ENCODE measurements at places on chromosomes 6 and 20. TPM values are rescaled to one million over a fixed set of nuclear protein-coding genes. Genes with fewer than 3 reads are reported as not detected.

DNA sequence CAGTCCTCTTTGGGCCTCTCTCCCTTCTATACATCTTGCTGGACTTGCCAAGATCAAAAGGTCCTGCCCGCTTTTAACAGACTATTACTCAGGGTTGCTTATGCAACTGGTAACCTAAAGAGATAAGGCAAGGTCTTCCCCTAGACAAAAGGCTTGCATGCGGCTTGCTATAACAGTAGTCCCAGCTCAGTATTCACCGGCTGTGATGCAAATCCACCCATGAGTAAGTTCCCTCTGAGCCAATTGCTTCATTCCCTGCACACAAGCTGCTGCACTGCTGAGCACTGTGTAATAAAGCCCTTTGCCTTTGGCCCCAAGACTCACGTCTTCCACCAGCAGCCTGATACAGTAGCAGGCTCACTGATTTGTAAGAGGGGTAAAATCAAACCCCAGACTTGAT lies 363.8 kb downstream of the PRKN start:
- no peaks in the 10 kb centered on the region for H3K4me1 ChIP-seq
- H3K4me3 ChIP-seq: no peak overlapping the region
- DNase-seq: no peak
- H3K27ac ChIP-seq: no peak overlapping the region
- H3K36me3 ChIP-seq: no peaks in the 10 kb centered on the region

- peak overlapping the region; percentile 40 for H3K4me3 ChIP-seq
- H3K4me1 ChIP-seq: peaks cover 42% of the 10 kb centered on the region
- H3K27me3 ChIP-seq: no peaks in the 10 kb centered on the region
- peak overlapping the region; percentile 69 for H3K27ac ChIP-seq
- peaks cover 46% of the 10 kb centered on the region for H3K36me3 ChIP-seq
Measured at GRCh38 chr20:2657241-2657640, 4.8 kb downstream of the NOP56 start.

DNA sequence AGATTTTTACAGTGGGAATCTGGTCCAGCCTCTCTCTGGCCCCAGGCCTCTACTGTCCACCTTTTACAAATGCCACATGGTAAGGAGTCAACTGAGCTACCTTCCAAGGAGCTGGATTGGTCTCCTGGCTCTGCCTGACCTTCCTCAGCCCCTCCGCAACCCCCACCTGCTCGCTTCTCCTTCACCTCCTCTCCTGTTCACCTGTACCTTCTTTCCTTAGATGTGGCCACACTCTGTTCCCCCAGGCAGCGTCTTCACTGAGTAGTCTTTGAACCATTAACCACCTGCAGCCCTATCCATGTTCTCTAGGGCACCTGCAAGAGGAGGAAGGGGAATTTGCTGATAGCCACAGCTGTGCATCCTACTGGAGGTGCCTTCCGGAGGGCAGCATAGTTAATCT lies 55.3 kb upstream of the DDR1 start:
- peak overlapping the region; percentile 81 for H3K4me3 ChIP-seq
- H3K4me1 ChIP-seq: peaks cover 44% of the 10 kb centered on the region
- peak overlapping the region; percentile 89 for H3K27ac ChIP-seq
- H3K27me3 ChIP-seq: no peaks in the 10 kb centered on the region

DNA sequence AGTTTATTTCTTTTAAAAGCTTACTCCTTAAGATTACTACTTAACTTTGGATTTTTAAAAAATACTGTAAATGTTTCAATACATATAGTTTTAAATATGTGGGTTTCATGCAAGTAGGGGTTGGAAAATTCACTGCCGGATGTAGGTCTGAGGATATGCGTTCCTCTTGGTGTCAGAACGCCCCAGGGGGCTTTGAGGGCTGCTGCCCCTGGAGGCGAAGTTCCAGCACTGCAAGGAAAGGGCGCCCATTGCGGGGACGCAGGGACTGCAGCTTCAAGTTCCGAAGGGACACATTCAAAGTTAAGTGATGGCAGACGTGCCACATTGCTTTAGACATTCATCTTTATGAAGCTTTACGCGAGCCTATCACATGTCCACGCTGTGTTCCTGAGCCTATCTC lies 152.9 kb downstream of the SOD2 start:
- H3K36me3 ChIP-seq: no peaks in the 10 kb centered on the region
- no peaks in the 10 kb centered on the region for H3K4me1 ChIP-seq
- peaks cover 13% of the 10 kb centered on the region for H3K27me3 ChIP-seq
- no peak overlapping the region for H3K27ac ChIP-seq

- no peaks in the 10 kb centered on the region for H3K4me1 ChIP-seq
- H3K27me3 ChIP-seq: no peaks in the 10 kb centered on the region
- H3K36me3 ChIP-seq: peaks cover 5% of the 10 kb centered on the region
- no peak overlapping the region for H3K27ac ChIP-seq
Measured at GRCh38 chr6:62808565-62809293, 402.5 kb upstream of the FKBP1C start.

- no peaks in the 10 kb centered on the region for H3K4me1 ChIP-seq
- H3K4me3 ChIP-seq: no peak overlapping the region
- no peak overlapping the region for H3K27ac ChIP-seq
- H3K36me3 ChIP-seq: no peaks in the 10 kb centered on the region
- DNase-seq: no peak
Measured at GRCh38 chr6:105911106-105911629, 175.0 kb upstream of the PRDM1 start.

DNA sequence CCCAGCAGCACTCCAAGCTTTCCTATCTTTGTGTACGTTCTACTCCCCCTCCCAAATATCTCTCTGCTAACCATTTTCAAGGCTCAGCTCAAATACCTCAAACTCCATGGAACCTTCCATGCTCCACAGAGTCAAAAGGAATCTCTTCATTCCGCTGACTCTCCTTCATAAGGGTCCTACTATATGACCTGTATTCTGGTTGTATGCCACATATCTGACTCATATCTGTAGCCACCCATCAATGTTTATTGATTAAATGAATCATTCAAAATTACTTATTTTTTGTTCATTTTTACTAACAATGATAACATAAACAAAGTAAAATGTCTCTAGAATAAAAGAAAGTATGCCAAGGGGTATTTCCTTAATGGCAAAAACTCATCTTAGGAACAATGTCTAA lies 123.2 kb downstream of the ARHGAP18 start:
- H3K4me1 ChIP-seq: no peaks in the 10 kb centered on the region
- H3K27me3 ChIP-seq: no peaks in the 10 kb centered on the region

GRCh38 chr6:31114970-31115849 lies 610 bp downstream of the PSORS1C1 start:
- no peaks in the 10 kb centered on the region for H3K4me1 ChIP-seq
- H3K27me3 ChIP-seq: peaks cover 37% of the 10 kb centered on the region
- no peak overlapping the region for H3K4me3 ChIP-seq
- DNase-seq: no peak
- no peaks in the 10 kb centered on the region for H3K36me3 ChIP-seq

- peaks cover 56% of the 10 kb centered on the region for H3K27me3 ChIP-seq
- H3K27ac ChIP-seq: no peak overlapping the region
- no peak for DNase-seq
- H3K36me3 ChIP-seq: no peaks in the 10 kb centered on the region
Measured at GRCh38 chr20:40683221-40683893, 5.7 kb downstream of the MAFB start.

FAM184A gene
- total RNA-seq: 2.1 TPM

PNPLA1 gene
- total RNA-seq: 0.86 TPM

KCNK15 gene
- 0.50 TPM for total RNA-seq

Data from natural killer cell treated with Interleukin-12 subunit alpha and Interleukin-12 subunit beta and Interleukin-15 and Interleukin-18, amount 100 ng/mL, for 72 hours (primary cell).